ENCODE measurements at places on chromosomes 3 and 15.

DNA sequence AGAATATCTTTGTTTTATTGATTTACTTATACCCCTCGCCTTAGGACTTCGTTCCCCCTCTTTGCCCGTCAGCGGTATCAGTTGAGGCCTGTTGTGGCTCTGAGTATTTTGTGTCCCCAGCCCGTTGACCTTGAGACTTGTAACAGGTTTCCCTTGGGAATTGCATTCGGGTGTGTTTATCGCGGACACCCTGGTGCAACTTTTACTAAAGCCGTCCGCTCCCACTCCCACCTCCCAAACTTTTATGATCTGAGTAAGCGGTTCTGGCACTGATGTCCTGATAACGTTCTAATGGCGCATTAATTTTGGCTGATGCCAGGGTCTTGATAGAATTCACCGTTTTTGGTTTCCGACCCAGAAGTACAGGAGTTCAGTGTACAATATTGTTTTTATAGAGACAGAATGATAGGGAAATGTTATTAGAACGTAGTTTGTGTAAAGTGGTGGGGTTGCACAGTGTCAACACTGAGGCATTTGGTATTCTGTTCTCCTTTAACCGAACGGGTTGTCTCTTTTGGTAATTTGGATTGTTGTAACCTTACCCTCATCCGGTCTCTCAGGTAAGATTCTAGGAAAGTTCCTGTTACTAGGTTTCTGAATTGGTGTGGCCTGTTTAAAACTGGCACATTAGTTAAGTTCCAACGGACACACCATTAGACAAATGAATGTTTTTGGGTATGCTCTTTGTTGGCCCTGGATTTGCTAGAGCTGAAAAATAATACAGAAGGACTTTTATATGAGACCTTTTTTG, 47.8 kb downstream of the OIP5 start:
- peak; percentile 12 for DNase-seq

DNA sequence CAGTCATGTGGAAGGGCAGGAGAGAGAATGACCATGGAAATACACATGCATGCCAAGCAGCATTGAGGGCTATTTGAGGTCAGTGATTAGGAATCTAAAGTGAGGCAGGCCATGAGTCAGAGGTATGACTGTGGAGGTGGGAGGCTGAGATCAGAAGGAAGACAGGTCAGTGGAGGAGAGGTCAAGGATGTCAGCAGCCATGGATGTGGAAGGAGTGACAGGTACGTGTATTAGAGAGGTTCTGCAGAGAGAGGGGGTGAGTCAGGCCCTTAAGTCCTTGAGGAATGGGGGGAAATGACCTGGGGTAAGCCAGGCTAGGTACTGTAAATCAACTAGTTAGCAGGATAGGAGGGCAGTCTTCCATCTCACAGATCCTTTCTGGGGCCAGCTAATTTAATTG, 166.6 kb downstream of the ANO10 start:
- no peak for DNase-seq

DNA sequence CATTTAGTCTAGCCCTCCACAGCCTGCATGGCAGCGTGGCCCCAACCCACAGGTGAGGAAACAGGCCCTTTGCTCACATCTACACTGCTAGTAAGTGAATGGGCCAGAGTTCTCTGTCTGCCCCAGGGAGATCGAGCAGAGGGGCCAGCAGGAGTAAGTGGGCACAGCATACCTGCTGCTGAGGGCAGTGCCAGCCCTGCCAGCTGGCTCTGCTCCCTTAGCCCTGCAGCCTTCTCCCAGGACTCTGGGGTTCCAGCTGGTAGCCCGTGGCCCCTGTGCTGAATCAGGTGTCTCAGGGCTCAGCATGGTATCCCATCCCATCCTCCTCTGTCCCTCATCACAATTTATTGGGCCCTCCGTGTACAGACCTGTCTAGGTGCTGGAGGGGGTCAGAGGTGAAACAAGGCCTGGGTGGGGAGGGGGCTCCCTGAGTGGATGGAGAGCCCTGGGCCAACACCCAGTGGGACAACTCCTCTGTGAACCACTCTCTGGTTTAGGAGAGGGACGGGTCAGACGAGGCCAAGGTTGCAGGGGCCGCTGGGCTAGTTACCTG, 101.8 kb downstream of the DNAJB8 start:
- no peak for DNase-seq

GRCh38 chr15:34243226-34243625, 18.4 kb downstream of the EMC4 start:
- no peak for DNase-seq

- DNase-seq, result no peak
Observed at GRCh38 chr3:109346770-109347295, 9.5 kb upstream of the DPPA4 start.

GRCh38 chr3:31903686-31904431, 77.2 kb downstream of the OSBPL10 start:
- no peak for DNase-seq

GRCh38 chr3:77271306-77271705, 231.4 kb downstream of the ROBO2 start:
- no peak for DNase-seq

- DNase-seq, result no peak
Observed at GRCh38 chr3:162538491-162538890, 1041.9 kb downstream of the OTOL1 start.

DNA sequence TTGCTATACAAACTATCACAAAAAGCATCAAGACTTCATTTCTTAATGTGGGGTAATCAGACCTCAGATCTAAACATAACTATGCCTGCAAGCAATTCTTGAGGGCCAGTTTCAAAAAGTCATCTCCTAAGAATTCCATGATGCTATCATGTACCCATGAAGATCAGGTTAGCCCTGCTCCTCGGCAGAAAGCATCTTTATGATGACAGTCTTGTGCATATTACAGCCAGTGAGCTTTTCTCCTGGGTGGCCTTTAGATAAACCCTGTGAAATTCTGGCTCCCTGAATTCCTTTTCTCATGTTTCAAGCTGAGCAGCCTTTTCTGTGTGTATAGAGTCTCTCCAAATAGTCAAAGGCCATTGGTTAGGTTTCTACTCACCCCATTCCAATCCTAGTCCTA, 201.9 kb upstream of the MCTP2 start:
- no peak for DNase-seq

DNA sequence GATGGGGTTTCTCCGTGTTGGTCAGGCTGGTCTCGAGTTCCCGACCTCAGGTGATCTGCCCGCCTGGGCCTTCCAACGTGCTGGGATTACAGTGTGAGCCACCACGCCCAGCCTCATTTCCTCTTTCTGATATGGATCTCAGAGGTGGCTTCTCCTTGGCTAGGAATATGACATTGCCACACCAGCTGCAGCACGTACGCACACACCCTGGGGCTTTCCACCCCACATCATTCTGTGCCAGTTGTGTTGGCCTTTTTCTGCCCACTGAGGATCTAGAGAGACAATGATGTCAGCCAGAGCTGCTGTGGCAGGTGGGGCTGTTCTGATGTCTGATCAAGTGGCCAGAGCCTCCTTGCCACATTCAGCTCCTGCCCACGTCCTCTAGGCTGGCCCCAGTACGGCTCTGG, 29.0 kb downstream of the TMEM45A start:
- no peak for DNase-seq

DNA sequence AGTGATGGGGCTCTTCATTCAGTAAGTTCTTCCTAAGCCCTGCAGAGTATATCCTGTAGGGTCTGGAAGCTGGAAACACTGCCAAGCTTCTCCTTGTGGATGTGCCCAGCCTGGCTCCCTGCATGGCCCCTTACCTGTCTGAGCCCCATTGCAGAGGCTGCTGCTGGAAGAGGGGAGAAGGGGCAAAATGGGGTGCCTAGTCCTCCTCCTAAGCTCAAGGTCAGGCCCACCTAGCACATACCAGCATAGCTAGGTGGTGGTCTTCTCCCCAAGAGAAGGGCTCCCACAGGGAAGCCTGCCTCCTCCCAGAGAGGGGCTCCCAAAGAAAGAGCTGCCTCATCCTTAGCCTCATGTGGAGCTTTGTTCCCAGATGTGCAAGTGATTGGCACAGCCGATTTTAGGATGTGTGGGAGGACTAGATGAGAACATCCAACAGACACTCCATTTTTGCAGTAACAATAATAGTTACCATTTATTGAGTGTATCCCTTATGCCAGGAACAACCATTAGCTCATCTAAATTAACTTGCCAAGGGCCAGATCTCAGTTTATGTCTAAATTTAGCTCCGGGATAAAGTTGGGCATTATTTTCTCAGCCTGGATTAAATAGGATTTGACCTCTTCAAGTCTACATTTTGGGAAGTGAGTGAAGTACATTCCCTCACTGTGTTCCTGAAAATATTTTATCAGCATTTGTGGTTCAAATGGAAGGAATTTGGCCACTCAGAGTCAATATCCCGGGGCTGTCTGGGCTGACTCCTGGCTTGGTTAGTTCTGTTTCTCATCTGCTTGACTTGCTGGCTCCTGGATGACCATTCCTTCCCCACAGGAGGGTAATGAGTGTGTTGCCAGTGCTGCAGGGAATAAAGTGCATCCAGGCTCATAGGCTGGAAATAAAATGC, 291.1 kb upstream of the ROPN1 start:
- DNase-seq, result no peak

DNA sequence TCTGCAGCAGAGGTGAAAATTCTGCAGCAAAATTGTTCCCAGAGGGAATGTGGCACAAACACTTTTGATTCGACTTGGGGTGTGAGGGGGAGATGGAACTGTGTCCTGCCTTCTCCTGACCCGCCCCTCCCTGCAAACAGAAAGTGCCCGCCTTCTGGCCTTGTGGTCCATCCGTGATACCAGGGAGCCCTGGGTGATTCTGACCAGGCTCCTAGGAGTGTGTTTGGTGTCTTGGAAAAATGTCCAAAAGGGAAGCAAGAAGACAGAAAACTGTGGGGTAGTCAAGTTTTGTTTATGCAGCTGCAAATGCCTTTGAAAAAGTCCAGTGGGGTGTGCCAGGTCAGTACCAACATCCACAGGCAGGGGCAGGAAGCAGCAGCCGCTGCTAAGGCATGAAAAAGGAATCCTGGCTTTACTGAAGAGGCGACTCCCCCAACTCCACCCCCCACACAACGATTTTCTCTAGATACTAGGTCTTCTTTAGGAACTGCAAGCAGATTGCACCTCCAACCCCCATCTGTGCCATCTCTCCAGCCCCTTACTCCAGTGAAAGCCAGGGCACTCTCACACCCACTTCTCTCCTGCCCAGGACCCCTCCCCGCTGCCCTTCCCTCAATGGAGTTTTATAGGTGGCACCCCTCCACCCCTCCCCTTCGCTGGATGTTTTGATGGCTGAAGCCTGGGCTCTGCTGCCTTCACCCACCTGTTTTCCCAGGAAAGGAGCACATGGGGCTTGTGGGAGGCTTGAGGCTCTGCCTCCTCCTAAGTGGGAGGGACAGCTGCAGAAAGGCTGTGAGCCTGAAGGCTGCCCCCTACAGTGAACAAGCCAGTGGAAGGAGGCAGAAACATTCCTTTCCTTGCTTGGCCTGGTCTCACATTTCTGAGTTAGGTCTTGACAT, 82.4 kb upstream of the HERC1 start:
- no peak for DNase-seq

GRCh38 chr3:25438791-25439555, 10.9 kb downstream of the RARB start:
- no peak for DNase-seq

DNA sequence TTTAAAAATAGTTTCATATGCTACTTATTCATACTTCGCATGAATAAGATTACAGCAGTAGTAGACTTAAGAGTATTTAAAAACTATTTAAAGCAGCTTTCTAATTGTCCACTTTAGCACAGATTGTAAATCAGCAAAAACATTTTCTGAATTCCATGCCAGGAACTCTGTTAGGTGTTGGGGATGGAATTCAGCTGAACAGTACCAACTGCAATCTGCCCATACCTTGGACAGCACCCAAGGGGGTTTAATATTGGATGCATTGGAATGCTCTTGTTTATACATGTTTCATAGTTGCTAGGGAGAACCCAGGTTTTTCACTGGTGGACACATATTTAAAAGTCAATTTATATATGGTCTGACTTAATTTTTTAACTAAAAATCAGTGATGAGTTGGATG, 74.8 kb downstream of the PPM1L start:
- DNase-seq, result no peak

GRCh38 chr3:179244878-179245277, 6.0 kb downstream of the KCNMB3 start:
- no peak for DNase-seq

Data from NCI-H2171 (cell line).